ENCODE measurements at places on chromosomes 2 and 18.

DNA sequence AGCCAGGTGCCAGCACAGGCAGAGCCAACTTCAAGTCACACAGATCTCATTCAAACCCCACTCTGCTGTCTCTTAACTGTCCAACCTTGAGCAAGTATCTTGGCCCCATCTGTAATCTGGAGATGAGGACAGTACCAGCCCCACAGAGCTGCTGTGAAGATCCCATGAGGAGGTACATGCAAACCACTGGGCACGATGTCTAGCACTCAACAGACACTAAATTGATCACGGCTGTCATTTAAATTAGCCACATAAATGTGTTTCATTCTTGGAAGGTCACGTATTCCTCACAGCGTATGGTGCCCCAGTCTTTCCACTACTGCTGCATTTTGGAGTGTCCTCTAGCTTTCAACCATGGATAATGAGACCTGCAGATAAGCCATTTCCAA, 167.6 kb upstream of the ID2 start:
- no peak for DNase-seq

DNA sequence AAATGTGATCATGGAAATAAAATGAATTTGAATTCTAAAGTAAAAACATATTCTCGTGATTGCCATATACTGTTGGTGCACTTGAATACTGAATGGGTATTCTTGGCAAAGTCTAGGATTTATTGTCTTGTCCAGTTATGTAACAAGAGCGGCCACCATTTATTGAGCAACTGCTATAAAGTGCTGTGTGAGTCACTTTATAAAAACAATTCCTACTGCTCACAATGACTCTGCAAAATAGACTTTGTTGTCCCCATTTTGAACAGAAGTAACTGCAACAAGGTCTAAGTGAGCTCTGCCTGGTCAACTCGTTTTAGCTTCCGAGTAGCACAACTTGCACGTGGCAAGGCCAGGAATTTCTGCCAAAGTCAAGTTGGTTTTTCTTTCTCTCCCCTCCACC, 995.6 kb upstream of the FANCL start:
- no peak for DNase-seq

DNA sequence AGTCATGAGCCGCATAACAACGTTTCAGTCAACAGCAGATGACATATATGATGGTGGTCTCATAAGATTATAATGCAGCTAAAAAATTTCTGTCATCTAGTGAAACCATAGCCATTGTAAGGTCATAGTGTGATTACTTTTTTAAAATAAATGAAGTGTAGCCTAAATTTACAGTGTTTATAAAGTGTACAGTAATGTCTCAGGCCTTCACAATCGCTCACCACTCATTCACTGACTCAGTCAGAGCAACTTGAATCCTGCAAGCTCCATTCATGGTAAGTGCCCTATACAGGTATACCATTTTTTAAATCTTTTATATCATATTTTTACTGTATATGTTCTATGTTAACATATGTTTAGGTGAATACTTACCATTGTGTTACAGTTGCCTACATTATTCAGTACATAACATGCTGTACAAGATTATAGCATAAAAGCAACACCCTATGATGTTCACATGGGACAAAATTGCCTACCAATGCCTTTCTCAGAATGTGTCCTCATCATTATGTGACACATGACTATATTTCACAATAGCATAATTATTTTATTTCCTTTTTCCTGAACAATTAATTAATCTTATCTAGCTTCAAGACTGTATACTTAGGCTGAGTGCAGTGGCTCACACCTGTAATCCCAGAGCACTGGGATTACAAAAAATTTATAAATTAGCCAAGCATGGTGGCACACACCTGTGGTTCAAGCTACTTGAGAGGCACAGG, 1115.9 kb upstream of the ZEB2 start:
- DNase-seq = no peak

GRCh38 chr2:200357845-200358244, 51.4 kb downstream of the SPATS2L start:
- DNase-seq = no peak

DNA sequence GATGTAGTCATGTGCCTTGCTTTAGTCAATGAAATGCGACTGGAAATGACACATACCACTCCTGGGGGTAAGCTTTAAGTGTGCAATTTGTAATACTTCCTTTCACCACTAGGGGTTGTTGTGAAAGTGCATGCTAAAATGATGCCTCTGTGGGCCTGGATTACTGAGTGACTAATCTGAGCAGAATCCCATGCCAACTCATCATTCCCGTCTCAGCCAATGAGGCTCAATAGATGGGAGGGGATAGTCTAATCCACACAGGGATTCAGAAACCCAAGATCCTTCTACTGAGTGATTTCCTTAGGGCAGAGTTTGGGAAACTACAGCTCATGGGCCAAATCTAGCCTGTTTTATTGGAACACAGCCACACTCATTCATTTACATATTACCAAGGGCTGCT, 54.0 kb downstream of the HRH4 start:
- DNase-seq = no peak

DNA sequence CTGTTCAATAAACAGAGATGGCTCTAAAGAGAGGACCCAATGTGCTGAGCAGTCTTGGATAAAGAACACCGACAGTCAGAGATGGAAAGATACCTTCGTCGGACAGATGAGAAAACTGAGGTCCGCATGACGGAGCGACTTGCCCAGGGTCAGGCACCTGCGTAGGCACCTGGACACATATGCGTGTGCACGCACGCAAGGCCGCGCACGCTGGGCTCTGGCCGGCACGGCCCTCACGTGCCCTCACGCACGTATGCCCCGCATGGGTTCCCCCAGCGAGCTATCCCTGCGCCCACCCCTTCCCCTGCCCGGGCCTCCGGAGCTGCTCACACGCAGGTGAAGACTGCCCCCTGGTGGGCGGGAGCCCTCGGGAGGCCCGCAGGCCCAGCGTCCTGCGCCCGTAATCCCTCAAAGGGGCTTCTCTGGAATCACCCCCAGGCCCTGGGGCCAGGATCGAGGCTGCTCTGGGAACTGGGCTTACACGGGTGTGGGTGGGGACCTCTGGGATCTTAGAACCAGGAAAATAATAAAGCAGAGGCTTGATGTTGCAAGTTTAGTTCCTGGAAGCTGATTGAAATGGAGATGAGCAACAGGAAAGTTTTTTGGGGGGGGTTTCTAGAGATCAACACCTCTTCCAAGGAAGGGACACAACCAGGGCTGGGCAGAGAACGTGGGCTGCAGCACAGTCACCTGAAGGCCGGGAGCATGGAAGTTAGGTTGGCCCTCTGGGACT, 246.3 kb downstream of the TNS1 start:
- DNase-seq = no peak

GRCh38 chr2:63819765-63820717, 21.7 kb upstream of the UGP2 start:
- DNase-seq = no peak

Measured in GOT3 (cell line).